Activated T-cell treated with anti-CD3 and anti-CD28 coated beads, Interleukin-2, amount 50 U/mL, for 1 hour (primary cell): ENCODE measurements at places on chromosomes 7 and 10.

GRCh38 chr7:81604075-81604807, 165.6 kb downstream of the HGF start:
- DNase-seq = no peak

- DNase-seq = no peak
These were observed 4.6 kb upstream of the LBX1 start for GRCh38 chr10:101233863-101234262.

- no peak for DNase-seq
These were observed 13.1 kb downstream of the CASP2 start for GRCh38 chr7:143300959-143301935.

- DNase-seq = no peak
These were observed 100.9 kb upstream of the SORCS3 start for GRCh38 chr10:104540181-104540580.

DNA sequence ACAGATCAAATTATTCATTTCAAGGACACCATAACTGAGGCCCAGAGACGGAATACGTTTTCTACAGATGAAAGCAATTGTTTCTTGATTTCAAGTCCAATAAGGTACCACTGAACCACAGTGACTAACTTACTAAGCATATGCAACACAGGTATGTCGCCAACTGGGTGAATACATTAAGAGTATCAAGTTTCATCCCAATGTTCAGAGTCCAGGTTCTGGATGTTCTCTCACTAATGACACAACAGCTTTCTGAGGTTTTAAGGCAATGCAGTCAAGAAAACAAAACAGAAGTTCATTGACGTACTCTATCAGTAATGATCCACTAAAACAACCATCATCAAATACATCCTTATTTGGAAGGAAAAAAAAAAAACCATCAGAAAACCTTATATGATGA, 35.8 kb downstream of the NSUN6 start:
- no peak for DNase-seq

- DNase-seq = no peak
These were observed 6.7 kb downstream of the FAM180A start for GRCh38 chr7:135741905-135742304.

DNA sequence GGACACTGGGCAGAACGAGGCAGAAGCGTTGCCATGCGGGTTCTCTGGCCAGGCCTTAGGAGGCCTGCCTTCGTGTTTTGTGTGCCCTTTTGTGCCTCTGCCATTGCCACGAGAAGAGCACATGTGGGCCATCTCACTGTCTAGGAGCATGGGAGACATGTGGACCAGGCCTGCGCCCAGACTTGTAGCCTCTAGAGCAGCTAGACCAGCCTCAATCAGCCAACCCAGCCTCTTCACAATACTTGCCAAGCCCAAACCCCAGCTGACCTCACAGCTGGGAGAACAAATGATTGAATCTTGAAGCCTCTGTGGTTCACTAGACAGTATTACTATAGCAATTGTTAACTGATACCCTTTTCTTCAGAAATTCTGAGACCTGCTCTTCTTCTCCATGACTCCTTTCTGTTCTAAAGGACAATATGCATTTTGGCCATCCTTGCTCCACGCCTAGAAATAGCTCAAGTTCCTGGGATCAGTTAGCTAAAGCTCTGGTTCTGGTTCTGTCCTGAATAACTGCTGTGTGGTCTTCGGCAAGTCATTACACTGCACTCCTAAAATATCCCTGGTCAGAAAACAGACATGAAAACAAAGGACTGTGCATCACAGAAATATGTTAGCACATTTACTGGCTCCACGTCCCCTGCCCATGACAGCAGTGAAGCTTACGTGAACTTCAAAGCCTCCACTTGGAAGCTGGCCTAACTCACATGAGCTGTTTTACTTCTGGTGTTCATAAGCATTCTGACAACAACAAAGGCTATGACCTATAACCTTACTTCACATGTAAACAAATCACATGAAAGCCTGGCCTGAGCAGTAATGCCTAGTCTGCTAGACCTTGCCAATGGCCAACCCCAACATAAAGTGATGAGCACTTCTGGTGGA, 72.3 kb upstream of the MKRN1 start:
- DNase-seq = no peak
